ENCODE measurements at places on chromosomes 3 and 15.

DNA sequence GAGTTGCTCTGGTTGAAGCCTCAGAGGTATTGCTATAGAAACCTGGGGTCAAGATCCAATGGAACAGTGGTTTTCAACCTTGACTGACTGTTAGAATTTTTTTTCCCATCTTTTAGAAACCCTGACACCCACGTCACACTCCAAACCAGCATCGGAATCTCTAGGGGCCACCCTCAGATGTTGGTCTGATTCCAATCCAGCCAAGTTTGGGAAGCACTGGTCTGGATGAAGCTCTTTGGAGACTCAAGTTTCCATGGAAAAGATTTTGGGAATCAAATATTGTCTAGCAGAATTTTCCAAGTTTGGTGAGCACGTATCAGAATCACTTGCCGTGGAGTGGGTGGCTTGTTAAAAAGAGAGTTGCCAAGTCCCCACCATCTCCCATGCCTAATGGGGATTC lies 103.8 kb downstream of the THSD4 start:
- DNase-seq: peak; percentile 59

- no peak for DNase-seq
These were observed 17.1 kb downstream of the LIMD1 start for GRCh38 chr3:45611628-45612081.

DNA sequence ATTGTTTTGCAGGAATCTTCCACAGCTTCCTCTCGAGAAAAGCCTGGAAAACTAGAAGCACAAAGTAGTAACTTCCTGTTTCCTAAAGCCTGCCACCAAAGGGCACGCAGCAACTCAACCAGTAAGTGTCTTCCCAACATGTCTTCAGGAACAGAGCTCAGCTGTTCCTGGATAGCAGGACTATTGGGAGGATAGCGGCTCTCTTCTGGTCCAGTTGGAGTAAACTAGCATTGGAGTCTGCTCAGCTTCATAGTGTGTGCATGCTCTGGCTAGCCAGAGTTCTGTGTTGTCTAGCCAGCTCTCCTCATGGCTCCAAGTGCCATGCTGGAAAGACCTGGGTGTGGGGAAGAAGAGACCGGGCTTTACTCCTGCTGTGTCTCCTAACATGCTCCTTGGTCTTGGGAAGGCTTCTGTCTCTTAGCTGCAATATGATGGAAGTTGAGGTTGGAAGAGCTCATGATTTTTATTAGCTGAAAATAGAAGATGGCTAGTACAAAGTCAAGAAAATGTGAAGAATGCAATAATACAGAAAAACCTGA lies 63.1 kb downstream of the IL16 start:
- no peak for DNase-seq

GRCh38 chr3:45064512-45065372 lies 38.6 kb downstream of the CLEC3B start:
- peak; percentile 94 for DNase-seq

- no peak for DNase-seq
These were observed at the start of gene APH1B for GRCh38 chr15:63277038-63277892. Gene APH1B, plus strand, starts transcription at chr15:63277605. Its CDS starts 19 bp downstream, at chr15:63277624.

- DNase-seq: peak; percentile 54
These were observed 9.5 kb downstream of the RPS17 start for GRCh38 chr15:82530606-82531379.

DNA sequence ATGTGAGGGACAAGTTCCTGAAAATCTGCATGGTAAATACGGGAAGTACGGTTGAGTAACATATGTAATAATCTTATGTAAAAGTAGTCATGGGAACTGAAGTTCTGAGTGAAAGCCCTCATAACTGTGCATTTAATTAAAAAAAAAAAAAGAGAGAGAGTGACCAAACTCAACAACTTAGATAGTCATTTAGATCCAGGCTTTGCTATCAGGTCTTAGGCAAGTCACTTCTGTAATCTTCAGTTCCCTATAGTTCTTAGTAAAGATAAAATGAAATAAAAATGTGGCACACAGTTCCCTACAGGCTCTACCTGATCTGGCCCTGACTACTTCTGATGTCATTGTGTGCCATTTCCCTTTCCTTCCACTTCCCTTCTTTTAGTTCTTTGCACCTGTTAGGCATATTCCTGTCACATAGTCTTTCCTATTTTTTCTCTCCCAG lies 15.0 kb downstream of the RNF111 start:
- DNase-seq: no peak

DNA sequence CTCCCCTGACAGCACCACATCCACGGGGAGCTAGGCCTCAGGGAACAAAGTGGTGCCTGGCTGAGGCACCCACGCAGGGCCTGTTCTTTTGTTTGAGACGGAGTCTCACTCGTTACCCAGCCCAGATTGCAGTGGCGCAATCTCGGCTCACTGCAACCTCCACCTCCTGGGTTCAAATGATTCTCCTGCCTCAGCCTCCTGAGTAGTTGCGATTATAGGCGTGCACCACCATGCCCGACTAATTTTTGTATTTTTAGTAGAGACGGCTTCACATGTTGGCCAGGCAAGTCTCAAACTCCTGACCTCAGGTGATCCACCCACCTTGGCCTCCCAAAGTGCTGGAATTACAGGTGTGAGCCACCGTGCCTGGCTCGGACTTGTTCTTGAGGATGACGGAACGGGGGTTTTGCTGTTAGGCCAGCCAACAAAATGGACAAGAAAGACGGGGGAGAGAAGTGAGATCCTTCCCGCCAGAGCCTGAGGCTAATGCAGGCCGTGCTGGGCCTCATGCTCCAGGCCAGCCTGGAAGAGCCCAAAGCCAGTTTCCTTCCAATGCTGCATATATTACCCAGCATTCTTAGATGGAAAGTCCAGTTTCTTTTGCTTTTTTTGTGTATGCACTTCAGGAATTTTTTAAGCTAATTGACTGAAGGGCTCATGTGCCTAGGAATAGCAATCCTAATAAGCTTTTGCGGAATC lies 28.1 kb upstream of the FURIN start:
- DNase-seq: no peak

DNA sequence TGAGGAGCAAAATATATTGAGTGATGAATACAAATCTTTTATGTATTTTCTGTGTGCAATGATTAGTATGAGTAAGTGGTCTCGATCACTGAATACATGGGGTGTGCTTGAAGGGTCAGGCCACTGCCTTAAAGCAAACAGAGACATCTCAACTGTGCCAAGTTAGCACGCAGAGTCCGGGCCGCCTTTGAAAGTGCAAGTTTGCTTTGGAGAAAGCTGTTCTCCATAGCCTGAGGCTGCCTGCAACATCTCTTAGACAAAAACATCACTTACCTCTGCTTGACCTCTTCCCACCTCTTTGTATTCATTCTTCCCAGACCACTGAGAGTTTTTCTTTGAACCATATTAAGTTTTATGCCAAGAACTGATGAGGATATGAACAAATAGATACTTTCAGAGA lies 267.0 kb downstream of the ZBTB20 start:
- DNase-seq: no peak

DNA sequence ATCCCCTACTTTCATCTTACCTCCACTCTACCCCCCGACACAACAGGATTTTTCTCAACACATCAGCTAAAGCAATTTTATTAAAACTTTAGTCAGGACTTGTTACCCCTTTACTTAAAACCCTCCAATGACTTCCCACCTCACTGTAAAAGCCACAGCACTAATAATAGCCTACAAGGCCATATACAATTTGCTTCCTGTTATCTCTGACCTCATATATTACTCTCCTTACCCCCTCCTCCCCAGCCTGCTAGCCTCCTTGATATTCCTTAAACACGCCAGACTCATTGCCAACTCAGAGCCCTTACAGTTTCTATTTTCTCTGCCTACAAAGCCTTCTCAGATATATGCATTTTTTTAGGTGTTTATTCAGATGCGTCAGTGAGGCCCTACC lies 54.4 kb downstream of the DCUN1D1 start:
- no peak for DNase-seq

DNA sequence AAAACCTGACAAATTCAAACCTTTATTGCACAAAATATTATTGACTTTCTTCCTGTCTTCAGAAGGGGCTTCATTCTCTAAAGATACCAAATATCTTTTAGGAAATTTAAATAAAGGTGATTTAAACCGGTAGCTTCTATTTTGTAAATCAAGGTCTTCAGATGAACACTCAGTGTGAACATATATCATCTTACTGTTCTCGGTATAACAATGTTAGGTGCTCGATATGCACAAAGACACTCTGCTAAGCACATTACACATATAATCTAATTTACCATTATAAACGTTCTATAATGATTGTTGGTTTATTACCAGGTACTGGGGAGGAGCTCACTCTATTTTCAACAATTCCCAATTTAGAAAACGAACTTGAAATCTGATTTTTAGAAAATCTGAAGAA lies 225.4 kb upstream of the AZI2 start:
- DNase-seq: no peak

DNA sequence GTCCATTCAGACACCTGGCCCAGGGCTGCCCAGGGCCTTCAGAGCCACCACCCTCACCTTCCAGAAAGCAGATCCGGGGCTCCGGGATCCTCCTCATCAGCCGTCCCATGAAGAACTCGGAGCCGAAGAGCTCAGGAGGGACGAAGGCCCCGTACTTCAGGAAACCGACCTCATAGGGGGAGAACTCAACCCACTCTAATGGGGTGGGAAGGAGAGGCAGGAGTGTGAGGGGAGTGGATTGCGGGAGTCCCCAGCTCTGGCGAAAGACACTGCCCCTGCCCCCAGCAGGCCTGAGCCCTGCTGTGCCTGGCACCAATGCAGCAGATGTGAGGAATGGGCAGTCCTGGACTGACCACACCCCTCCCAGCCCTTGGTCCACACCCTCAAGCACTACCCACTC lies 22.6 kb downstream of the PLA2G4D start:
- DNase-seq: no peak

GRCh38 chr3:72058493-72059081 lies 273.6 kb upstream of the PROK2 start:
- DNase-seq: no peak

GRCh38 chr3:26962492-26963360 lies 340.2 kb downstream of the LRRC3B start:
- DNase-seq: no peak

DNA sequence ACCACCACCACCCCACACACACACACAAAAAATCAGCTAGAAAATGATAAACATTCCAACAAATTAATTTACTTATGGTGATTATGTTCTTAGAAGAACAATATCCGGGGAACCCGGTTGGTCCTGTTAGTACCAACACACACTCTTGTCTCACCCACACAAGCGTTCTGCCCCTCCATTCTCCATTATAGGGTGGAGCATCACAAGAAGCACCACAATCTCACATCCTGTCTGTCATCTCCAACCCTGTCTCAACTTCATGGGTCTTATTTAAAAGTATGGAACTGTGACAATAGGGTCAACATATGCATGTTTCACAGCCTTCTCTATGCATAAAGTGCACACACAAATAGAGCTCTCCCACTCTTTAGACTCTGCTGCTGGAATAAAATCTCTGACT lies 5.6 kb downstream of the GSK3B start:
- DNase-seq: no peak

DNA sequence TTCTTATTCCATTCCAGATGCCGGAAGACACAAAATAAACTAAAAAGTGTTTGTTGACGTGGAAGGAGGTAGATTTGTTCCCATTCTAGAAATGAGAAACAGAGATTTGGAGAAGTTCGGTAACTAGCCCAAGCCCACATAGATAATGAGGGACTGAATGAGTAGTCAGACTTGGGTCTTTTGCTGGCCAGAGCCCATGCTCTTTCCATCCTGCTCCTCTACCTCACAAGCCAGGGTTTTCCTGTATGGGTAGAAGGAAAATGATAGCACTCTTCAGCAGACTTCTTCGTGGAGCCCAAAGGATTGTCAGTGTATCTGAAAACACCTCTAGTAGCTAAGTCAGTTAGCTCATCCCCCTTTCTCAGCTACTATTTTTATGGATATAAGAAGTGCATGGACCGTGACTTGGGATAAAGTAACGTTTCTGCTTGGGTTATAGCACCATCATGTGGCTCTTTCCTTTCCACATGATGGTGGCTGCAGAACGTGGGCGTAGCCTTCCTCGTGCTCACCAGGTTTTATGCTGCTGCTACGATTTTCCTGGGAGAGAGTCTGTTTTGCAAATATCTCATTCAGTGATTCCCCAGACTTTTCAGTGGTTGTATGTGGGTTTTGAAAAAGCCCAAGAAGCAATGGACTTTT lies 84.6 kb downstream of the DGKG start:
- peak; percentile 82 for DNase-seq

GRCh38 chr15:52097180-52097579 lies 15.4 kb downstream of the BCL2L10 start:
- no peak for DNase-seq

- no peak for DNase-seq
These were observed 18.8 kb downstream of the PCSK6 start for GRCh38 chr15:101470548-101471239.

DNA sequence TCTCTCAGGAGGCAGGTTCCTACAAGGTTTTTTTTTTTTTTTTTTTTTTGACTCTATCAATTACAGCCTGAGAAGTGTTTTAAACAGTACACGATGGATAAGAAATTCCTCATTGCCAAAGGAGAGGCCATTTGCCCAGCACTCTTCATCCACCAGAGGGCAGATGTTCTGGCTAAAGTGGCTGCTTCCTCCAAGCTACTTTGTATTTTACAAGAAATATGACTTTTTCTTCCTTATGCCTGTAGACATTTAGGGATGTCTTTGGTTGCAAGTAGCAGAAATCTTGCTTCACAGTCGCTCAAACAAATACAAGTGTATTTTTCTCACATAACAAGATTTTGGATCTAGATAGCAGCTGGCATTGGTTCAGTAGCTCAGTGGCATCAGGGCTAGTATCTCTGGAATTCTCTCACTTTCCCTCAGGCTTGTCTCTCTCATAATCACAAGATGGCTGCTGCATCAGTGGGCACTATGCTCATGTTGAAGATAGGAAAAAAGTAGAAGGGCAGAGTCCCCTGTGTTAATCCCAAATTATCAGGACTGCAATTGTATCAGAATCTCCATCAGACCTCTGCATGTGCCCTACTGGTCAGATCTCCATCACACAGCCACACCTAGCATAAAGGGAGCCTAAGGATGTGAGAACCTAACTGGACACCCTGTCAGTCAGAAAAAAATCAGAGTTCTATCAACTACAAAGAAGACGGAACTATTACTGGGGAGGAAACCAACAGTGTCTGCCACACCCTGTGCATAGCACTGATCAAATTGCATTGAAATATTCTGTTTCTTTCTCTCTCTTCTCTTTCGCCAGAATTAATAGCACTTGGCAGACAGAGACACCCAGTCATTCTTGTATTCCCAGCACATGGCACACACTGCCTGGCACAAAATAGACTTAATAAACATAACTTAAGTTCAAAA lies 138.9 kb upstream of the COL8A1 start:
- DNase-seq: peak; percentile 74

DNA sequence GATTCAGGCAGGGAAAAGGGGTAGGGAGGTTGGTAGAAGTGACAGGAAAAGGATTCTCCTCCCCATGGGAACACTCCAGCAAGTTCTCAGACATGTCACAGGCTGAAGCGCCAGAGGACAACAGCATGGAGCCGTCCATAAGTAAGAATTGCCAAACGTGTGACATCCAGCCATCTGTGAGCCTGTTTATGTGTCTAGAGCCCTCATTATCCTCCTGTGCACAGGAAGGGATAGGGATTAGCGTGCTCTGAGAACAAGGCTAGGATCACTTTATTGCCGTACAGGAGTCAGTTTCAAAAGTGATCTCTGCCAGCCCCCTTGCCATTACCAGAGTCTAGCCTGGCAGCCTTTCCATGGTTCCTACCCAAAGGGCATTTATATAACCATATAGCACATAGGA lies 549.5 kb downstream of the NTRK3 start:
- no peak for DNase-seq
